ENCODE measurements at places on chromosomes 7 and 10. TPM values are rescaled to one million over a fixed set of nuclear protein-coding genes. Genes with fewer than 3 reads are reported as not detected.

DNA sequence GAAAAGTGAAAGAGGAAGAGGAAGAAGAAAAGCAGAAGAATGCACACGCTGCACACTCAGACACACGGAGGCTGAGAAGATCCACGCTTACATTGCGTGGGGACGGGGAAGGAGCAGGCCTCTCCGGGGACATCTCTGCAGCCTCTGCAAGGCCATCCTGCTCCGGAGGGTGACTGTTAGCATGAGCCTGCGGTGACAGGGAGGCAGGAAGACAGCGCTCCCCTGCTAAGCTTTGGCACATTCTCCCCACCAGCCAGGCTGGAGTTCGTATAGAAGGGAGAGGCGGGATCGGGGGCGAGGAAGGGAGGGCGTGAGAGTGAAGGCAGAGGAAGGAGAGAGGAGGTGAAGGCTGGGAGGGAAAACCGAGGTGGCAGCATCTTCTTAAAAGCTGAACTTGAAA, 366.0 kb upstream of the SHH start:
- no peak for DNase-seq

GRCh38 chr10:78740976-78741915, 327.5 kb upstream of the ZMIZ1 start:
- DNase-seq: no peak

DNA sequence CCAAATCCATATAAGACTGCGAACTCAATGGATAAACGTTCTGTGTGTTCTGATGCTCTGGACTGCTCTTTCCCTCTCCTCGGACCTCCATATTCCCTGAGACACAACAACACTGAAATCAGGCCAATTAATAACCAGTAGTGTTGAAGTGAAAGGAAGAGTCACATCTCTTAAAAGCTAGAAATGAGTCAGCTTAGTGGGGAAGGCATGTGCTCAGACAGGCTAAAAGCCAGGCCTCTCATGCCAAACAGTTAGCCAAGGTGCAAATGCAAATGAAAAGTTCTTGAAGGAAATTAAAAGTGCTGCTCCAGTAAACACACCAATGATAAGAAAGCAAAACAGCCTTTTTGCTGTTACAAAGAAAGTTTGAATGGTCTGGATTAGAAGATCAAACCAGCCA, 29.3 kb downstream of the TNS3 start:
- no peak for DNase-seq

DNA sequence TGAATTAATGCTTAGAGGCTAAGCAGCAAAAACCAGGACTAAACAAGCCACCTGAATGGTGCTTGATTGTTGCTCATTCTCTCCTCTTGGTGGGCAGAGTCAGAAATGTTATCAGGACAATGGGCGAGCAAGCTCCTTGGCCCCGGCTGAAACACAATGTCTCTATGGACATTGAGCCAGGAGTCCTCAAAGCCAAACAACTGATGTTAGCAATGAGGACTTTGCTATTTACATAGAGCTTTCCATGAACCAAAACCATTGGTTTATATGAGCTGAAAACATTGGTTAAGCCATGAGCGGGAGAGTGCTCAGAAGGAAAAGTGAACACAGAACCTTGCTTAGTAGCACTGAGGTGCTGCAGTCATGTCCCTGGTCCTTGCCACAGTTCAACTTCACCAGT, 21.5 kb upstream of the NPVF start:
- DNase-seq: no peak

DNA sequence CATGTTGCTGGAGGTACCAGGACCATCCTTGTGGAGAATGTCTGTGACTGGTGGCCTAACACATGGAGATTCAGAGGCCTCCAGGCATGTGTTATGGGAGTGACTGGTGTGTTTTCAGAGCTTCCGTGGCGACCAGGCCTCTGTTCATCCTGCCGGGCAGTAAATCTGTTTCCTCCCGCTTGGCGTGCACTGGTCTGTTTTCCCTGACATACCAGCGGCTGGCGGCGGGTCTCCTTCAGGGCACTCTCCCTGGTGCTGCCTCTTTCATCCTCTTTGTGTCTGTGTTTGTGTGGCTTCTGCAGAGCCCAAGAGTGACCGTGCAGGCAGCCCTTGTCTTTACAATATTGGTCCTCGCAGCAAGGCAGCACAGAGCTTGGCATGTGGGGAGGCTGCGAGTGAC, 385.1 kb upstream of the MKI67 start:
- DNase-seq: no peak

GRCh38 chr10:6786579-6787031, 206.5 kb upstream of the PRKCQ start:
- DNase-seq: no peak

CLDN4 gene
- total RNA-seq: 0.11 TPM

ABCC2 gene
- 0.67 TPM for total RNA-seq

DNA sequence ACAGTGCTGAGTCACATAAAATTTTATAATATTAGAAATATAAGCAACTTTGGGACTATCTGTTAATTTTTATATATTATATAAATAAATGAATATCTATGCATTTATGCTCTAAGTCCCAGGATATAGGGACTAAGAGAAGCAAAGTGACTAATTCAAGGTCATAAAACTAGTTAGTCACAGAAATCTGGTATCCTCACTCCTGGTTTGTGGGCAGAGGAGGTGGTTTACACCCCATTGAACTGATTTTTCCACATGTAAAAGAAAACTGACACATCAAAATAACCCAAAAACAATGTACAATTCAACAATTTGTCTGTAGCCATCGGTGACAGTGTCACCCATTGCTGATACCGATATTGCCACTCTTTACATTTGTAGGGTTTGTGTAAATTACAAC, 3.0 kb downstream of the PCLO start:
- no peak for DNase-seq

DNA sequence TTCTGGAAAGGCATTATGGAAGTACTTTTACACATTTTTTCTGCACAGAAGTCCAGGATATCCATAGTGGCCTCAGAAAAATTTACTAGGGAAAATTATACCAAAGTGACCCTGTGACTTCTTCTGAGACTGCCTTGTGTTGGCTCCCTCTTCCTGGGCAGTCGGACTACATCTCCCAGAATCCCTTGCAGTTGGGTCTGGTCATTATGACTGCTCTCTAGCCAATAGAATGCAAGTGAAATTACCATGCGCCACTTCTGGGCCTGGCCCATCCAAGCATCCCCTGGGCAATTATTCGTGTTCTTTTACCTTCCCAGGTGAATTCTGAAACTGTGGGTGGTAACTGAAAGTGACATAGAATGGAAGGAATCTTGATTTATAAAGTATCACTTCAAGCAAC, 430.9 kb downstream of the ACTR3B start:
- DNase-seq: no peak

GRCh38 chr10:124680675-124681074, 63.5 kb downstream of the FAM53B start:
- peak; percentile 74 for DNase-seq

- DNase-seq: peak; percentile 55
Observed at GRCh38 chr10:69911613-69912528, 110.2 kb downstream of the COL13A1 start.

DNA sequence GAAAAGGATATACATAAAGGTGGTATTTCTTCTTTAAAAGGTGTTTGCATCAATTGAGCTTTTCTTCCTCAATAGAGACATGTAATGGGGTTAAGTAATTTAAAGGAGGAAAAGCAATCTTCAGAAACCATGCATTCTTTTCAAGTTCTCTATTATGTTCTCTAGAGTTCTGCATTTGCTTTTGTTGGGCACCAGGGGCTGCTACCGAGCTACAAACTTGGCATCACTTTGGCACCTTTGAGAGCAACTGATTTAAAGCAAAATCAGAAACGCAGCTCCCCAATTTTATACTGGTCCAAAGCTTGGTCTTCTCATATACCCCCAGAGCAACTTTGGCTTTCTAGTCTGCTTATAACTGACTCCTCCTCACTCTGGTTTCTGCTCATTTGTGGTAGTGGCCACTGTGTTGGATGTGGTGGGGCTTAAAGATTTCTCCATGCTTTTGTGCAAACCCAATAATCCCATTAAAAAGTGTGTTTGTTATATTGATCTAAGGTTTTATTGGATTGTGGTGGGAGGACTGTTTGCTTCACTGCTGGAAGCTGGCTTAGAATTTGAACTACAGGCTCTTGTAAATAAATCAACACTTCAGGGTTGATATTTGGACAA, 712.1 kb downstream of the PHTF2 start:
- DNase-seq: no peak

DNA sequence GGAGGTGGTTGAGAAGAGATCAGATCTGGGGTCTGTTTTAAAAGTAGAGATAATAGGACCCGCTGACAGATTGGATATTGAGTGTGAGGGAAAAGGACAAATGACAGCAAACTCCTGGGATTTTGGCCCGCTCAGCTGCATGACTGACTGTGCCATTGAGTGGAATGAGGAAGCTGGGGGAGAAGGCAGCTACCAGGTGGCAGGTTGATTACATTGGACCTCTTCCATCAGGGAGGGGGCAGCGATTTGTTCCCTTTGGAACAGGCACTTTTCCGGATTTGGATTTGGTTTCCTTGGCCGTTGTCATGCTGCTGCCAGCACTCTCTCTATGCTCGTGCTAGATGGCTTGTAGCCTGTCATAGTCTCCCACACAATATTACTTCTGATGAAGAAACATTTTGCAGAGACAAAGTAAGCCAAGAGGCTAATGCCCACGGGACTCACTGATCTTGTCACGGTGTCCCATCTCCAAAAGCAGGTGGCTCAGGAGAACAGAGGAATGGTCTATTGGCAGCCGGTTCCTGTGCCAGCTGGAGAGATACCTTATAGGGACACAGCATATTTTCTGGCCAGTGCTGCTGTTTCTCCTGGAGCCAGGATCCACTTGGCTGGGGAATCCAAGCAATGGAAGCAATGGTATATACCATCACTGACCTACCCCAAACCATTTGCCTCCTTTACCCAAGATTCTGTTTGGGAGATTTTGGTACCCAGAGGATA, 69.1 kb upstream of the WAC start:
- no peak for DNase-seq
